ENCODE measurements at places on chromosomes 6 and 20.

- no peak for DNase-seq
These were observed 314.6 kb downstream of the CDH26 start for GRCh38 chr20:60272790-60273189.

DNA sequence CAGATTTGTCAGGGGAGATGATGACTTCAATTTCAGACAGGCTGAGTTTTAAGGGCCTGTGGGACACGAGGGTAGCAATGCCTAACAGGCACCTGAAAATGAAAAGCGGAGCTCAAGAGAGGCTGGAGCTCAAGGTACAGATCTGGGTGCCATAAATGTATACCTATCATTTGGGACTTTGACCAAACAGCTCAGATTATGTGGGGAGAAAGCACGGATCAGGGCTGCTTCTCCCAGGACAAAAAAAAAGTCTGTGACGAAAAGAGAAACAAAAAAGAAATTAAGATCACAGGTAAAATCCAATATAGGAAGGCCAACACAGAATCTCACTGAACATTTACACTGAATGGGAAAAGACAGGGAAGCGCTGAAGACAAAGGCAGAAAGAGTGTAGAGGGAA is 1.9 kb downstream of the PRELID3B start:
- no peak for DNase-seq

- peak; percentile 27 for DNase-seq
These were observed 11.3 kb downstream of the NT5E start for GRCh38 chr6:85460921-85461797.

- DNase-seq = no peak
These were observed 46.8 kb downstream of the PCNA start for GRCh38 chr20:5072756-5073659.

GRCh38 chr20:20970841-20971240 is 135.3 kb downstream of the LINC00237 start:
- DNase-seq = no peak

DNA sequence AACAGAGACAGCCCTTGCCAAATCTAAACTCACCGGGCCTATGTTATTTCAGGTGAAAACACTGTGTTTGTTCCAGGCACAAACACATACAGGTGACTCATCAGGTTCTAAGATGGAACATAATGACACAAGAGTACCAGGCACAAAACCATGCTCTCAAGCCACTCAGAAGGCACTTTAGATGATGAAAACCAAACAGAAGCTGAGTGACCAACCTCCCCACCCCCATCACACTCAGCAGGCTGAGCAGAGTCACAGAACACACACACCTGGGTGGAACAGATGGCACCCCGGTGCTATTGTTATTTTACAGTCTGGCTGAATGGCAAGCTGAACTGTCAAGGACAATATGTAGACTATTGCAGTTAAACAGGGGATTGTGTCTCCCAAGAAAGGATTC is 20.6 kb upstream of the NKX2-2 start:
- DNase-seq = no peak

GRCh38 chr6:20490591-20490990 is 43.7 kb upstream of the CDKAL1 start:
- DNase-seq = no peak

- DNase-seq = no peak
These were observed 224.2 kb downstream of the ARHGAP18 start for GRCh38 chr6:129485746-129486145.
